Stimulated activated CD8-positive, alpha-beta memory T cell treated with anti-CD3 and anti-CD28 coated beads, Interleukin-4, amount 100 ng/mL, for 1 hour (primary cell): ENCODE measurements at places on chromosomes 6 and 20.

GRCh38 chr20:59923514-59923913, 9.9 kb downstream of the SYCP2 start:
- no peak for DNase-seq

DNA sequence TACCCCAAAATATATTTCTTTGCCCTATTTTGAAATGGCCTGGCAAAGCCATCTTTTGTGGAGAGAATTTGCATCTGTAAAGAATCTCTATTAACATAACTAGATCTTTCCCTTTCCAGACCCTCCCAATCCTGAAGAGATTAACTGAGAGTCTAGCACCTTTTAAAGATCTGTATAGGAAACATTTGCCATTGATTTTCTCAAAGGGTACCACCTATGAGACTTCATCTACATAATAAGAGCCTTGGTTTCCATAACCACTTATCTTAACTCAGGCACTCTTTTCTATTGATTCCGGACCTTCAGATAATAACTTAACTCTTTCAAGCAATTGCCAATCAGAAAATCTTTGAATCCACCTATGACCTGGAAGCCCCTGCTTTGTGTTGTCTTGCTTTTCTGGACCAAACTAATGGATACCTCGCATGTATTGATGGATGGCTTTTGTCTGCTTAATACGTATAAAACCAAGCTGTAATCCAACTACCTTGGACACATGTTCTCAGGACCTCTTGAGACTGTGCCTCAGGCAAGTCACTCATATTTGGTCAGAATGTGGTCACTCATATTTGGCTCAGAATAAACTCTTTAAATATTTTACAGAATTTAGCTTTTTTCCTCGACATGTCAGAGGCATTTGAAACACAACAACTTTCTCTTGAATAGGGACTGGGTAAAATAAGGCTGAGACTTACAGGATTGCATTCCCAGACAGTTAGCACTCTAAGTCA, 31.4 kb downstream of the SLC22A2 start:
- DNase-seq = no peak

DNA sequence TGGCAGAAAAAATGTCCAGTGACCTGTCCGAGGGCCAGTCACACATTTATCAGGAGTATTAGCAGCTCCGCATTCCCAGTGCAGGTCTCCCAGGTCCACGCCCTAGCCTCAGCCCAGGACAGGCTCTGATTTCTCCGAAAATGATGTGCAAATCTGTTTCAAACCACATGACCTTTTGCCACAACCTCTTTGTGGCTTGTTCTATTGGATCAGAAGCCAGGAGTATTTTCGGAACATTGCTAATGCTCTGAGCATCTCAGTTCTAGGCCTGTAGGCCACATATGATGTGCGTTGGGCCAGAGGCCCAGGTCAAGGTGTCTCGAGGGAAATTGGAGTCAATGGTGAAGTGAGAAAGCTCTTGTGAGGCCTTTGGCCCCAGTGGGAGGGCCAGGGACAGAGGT, 40.4 kb downstream of the SNX5 start:
- DNase-seq = no peak

- DNase-seq = no peak
Observed at GRCh38 chr6:112503091-112503596, 156.0 kb downstream of the RFPL4B start.

- DNase-seq = no peak
Observed at GRCh38 chr6:56642366-56643261, at the start of gene DST. DST (minus strand) TSS chr6:56642889.

- no peak for DNase-seq
Observed at GRCh38 chr6:158758451-158758860, 60.7 kb downstream of the EZR start.

DNA sequence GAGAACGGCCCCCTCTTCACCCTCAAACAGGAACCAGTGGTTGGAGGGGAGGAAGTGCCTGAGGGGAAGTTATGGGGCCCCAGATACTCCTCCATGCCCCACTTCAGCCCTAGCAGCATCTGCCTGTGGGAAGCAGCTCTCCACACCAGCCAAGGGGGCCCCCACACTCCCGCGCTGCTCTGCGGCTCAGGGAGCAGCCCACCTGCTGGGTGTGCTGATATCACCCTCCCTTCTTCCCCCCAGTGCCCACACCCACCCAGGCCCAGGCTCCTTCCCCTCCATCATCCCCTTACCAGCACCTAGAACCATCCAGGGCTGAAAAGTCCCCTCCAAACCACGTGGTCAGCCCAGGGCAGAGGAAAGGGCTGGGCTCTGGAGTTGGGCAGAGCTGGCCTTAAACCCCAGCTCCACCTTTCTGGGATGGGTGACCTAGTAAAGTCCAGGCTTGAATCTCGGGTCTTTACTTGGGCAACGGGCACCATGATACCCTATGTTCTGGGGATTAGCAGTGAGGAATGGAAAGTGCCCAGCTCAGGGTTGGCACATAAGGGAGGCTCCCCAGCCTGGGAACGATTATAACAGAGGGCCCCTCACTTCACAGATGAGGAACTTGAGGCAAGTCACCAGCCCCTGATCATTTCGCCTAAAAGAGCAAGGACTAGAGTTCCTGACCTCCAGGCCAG, 663 bp downstream of the LST1 start:
- DNase-seq = no peak

DNA sequence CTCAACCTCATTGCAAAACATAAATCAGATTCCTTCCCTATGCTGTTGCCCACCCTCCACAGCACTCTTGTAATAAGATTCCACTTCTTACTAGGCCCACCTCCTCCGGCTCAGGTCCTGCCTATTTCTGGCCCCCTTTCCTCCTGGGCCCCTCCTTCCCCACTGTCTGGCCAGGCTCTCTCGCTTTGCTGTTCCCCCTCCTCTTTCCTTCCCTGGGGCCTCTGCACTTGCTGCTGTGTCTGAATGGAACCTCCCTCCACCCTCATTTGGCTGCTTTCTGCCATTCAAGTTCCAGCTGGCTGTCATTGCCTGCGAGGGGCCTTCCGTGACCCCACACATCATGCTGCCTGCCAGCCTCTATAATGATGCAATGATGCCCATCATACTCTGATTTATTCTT, 38.9 kb downstream of the ARHGAP40 start:
- no peak for DNase-seq
